Neural crest cell (in vitro differentiated cells): ENCODE measurements at places on chromosomes 2 and 18. TPM values are rescaled to one million over a fixed set of nuclear protein-coding genes. Genes with fewer than 3 reads are reported as not detected.

MEIS1 gene
- total RNA-seq: 101 and 107 TPM in 2 replicates

MATN3 gene
- 1.3 and 1.9 TPM in 2 replicates for total RNA-seq

HOXD9 gene
- total RNA-seq: not detected in 2 replicates

TDRD15 gene
- not detected in 2 replicates for total RNA-seq

DNA sequence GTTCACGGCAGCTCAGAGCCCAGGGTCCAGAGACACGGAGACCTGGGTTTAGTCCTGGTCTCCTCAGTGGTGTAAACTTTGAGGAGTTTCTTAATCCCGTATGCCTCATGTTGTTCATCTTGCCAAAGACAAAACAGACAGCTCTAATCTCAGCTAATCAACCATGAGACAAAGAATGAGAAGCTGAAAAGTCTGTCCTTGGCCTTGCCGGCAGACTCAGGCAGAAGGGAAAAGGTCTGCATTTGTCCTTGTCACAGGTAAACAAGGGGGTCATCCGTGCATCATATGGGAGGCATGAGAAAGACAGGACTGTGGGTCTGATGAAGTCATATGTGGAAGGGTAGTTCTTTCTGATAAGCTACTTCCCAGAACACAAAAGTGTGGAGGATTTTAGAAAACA lies 1.8 kb upstream of the ARMC9 start:
- no peak for DNase-seq

- no peak for DNase-seq
Observed at GRCh38 chr2:211061612-211062296, 505.4 kb downstream of the CPS1 start.

GRCh38 chr2:241224018-241224850 lies 35.8 kb downstream of the ANO7 start:
- DNase-seq: peak; percentile 43

GRCh38 chr2:216596236-216596979 lies 36.8 kb upstream of the IGFBP2 start:
- no peak for DNase-seq

DNA sequence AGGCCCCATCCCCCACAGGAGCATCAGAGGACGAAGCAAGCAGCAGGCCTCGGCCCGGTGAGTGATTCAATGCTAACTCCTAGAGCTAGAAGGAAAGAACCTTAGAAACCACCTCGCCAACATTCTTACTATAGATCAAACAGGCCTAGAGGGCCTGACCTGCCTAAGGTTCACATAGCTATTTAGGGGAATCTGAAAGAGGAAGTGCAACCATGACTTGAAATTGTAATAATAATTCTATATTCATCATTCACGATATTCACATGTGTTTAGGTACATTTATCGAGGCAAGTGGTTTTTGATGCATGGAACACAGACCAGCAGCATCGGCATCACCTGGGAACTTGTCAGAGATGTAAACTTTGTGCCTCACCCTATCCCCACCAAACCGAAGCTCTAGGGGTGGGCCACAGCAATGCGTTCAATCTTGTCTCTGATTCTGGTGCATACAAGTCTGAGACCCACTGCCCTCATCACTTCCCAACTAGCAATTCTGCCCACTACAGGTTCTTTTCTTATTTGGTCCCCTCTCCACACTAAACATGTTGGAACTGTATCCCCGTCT lies 78.0 kb upstream of the DNMT3A start:
- no peak for DNase-seq

GRCh38 chr2:19218166-19218565 lies 140.3 kb downstream of the OSR1 start:
- no peak for DNase-seq
